Esophagus squamous epithelium (tissue), 5 donors: ENCODE measurements at places on chromosomes 7 and 10.

GRCh38 chr10:77305650-77306632 is 331.7 kb downstream of the KCNMA1 start:
- no peak for DNase-seq

- DNase-seq: no peak
Observed at GRCh38 chr10:33112831-33113455, 154.9 kb upstream of the ITGB1 start.

- DNase-seq: no peak
Observed at GRCh38 chr7:48296966-48297365, 125.7 kb downstream of the ABCA13 start.

DNA sequence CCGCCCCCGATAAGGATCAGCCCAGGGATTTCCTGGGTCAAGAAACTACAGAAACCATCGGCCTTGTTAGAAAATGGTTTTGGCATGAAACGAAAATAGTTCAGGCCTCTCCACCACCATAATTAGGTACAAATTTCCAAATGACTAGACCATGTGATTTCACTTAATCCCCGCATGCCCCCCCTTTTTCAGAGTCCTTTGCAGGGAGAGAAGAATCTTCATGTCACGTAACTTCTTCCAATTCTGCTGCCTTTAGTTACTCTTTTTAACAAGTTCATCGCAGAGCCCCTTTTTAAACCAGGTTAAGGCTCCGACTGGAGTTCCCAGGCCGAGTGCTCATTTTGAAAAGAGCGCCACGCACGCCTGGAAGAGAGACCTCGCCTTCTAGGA is 3.4 kb downstream of the PDGFA start:
- no peak for DNase-seq

DNA sequence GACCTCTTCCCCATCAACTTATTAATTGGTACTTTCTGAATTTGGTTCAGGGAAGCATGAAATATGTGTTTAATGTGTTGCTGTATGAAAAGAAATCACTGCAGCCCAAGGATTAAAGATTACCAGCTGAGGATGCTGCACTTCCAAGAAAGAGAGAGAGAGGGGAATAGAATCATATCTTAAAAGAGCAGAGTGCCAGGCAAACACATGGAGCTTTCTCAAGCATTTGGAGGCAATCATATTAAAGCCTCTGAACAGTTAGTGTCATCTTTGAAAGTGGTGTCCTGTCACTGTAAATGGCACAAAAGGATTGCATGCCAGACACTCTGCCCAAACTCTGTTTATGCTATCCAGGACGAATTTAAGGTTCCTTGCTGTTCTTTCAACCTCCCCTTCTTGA is 386.7 kb downstream of the SORCS1 start:
- DNase-seq: no peak

DNA sequence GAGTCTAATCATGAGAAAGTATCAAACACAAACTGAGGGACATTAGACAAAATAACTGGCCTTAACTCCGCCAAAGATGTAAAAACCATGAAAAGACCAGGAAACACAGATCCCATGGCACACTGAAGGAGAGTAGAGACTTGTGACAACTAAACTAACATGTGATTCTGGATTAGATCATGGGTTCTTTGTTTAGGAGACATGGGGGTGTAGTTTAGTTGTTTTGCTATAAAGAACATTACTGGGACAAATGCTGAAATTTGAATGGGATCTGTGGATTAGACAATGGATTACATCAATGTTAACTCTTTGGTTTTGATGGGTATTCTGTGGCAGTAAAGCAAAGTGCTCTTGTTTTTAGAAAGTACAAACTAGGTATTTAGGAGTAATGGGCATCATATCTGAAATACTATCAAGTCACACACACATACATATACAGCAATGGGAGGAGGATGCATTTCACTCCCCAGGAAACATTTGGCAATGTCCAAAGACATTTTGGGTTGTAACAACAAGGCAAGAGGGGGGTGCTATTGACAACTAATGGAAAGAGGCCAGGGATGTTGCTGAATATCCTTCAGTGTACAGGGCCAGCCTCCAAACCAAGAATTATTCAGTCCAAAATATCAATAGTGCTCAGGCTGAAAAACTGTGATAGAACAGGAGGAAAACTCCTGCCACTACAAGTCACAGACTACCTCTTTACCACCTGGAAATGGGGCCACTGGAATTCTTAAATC is 32.4 kb downstream of the WAPL start:
- DNase-seq: no peak

- no peak for DNase-seq
Observed at GRCh38 chr7:157682946-157683746, 346.3 kb downstream of the DNAJB6 start.

GRCh38 chr10:68239596-68240150 is 7.8 kb upstream of the ATOH7 start:
- no peak for DNase-seq

- DNase-seq: no peak
Observed at GRCh38 chr7:17325364-17325763, 26.9 kb downstream of the AHR start.

- no peak for DNase-seq
Observed at GRCh38 chr10:30092151-30092790, 32.9 kb upstream of the JCAD start.

- DNase-seq: no peak
Observed at GRCh38 chr7:77690289-77690688, 6.0 kb upstream of the RSBN1L start.

GRCh38 chr7:128697302-128697905 is 25.3 kb downstream of the GARIN1A start:
- peak; percentile 17 for DNase-seq

GRCh38 chr10:95792211-95792780 is 36.3 kb downstream of the ENTPD1 start:
- no peak for DNase-seq

- no peak for DNase-seq
Observed at GRCh38 chr10:16509996-16510395, 11.7 kb downstream of the C1QL3 start.

DNA sequence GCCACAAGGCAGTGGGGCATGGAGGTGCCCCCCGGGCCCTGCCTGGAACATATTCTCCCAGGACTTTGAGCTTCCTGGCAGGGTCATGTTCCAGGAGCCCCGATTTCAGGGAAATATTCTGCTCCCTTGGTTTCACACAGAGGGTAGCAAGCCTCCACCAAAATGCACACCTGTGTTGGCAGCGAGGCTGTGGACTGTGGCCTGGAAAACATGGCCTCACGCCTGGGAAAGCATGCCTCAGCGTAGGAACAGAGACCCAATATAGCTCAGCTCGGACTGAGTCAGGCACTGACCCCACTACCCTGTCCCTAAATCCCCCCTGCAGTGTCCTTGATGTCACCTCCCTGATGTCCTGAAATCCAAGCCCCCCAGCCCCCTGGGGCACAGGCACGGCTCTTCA is 92.0 kb downstream of the KCNMA1 start:
- DNase-seq: no peak

DNA sequence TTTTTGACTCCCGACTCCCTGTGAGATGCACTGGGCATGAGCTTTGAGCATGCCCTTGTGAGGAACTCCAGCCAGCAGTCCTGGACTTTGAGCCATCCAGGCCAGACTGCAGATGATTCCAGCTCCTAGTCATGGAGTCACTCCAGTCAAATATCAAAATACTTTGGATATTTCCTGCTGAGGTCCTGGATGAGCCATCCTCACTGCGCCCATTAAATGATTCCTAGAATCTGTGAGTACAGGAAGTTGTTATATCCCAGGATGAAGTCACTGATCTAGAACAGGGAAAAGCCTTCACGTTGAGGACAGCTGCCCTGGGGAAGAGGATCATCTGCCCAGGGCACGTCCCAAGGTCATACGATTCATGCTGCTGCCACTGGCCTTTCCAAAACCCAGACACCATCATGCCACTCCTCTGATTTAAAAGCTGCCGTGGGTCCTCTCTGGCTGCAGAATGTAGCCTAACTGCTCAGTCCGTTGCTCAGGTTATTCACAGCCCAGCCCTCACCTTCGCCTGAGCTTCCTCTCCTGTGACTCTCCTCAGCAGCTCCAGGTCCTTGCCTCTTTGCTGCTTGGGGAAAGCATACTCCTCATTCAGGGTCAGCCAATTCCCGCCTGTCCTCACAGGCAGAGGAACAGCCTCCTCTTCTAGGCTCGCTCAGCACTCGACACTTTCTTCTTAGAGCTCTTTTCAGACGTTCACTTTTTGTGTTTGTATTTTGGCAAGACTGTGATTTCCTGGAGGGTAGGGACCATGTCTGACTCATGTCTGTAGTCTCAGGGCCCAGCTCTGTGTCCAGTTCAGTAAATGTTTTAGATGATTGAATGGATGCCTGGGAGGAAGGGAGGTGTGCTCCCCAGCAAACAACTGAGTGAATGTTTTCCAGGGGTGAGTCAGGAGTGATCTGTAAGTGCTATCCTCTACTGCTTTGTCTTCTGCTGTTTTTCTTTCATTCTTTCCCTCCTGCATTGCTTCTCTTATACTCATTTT is 157.8 kb downstream of the SNX10 start:
- DNase-seq: no peak

DNA sequence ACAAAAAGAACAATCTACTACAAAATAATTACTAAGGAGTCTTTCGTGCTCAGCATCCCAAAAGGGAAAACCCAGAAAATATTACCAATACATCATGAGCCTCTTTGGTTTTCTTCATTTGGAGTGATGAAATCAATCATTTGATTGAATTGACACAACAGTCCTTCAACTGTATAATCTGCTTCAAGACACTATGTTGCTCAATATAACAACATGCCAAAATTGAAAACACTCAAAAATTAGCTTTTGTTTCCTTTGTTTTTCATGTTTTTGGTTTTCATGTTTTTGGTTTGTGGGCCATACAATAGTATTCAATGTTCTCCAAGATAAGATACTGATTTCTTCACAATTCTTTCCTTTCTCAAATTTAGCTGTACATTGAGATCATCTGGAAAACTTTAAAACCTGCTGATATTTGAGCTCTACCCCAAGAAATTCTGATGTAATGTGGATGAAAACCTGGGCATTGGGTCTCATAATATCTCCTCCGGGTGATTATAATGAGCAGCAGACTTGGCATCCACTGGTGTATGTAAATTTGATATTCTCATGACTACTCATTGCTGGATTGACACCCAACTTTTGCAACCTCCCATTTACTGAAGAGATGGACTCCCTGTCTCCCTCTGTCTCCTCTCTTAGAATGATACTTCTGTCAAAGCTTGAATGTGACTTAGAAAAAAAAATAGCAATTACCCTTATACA is 4.6 kb downstream of the SOSTDC1 start:
- no peak for DNase-seq

GRCh38 chr7:35521941-35522340 is 173.0 kb downstream of the HERPUD2 start:
- DNase-seq: no peak

DNA sequence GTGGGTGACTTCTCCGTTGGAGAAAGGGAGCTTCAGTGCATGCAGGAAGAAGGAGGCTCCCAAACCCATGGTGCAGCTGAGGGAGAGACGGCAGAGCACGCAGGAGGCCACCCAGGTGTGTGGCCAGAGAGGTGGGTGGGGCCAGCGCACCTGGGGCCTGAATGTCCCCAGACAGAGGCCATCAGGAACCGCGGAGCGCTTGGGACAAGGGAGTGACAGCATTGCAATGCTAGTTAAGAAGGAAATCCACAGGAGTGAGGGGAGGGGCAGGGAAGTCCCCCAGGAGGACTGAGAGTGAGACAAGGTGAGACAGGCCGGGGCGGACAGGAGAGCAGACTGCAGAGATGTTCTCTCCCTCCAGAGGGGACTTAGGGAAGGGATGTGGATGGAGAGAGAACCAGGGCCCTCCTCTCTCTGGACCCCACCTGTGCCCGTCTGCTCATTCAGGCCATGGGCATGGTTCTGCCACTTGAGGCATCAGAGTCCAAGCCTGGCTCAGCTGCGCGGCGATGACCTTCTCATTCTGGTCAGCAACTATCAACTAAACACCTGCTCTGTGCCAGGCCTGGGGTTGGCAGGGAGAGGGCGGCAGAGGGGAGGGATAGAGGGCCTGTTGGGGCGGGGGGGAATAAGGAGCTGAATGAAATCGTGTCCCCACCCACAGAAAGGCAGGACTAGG is 69.4 kb upstream of the COL13A1 start:
- DNase-seq: no peak

- DNase-seq: no peak
Observed at GRCh38 chr10:62501547-62501946, 127.4 kb downstream of the ZNF365 start.

GRCh38 chr7:110003827-110004226 is 1087.1 kb upstream of the LRRN3 start:
- DNase-seq: no peak

GRCh38 chr7:158991824-158992621 is 135.7 kb downstream of the DYNC2I1 start:
- DNase-seq: no peak

DNA sequence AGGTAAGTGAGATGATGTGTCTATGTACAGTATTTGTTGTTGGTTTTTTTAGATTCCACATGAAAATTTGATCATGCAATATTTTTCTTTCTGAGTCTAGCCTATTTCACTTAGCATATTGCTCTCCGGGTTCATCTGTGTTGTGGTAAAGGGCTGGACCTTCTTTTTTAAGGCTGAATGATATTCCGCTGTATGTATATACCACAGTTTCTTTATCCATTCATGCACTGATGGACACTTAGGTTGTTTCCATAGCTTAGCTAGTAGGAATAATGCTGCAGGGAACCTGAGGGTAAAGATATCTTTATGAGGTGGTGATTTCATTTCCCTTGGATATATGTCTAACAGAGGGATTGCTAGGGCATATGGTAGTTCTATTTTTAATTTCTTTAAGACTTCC is 80.8 kb downstream of the FAM107B start:
- no peak for DNase-seq

- no peak for DNase-seq
Observed at GRCh38 chr10:44921506-44921905, 10.4 kb downstream of the TMEM72 start.

DNA sequence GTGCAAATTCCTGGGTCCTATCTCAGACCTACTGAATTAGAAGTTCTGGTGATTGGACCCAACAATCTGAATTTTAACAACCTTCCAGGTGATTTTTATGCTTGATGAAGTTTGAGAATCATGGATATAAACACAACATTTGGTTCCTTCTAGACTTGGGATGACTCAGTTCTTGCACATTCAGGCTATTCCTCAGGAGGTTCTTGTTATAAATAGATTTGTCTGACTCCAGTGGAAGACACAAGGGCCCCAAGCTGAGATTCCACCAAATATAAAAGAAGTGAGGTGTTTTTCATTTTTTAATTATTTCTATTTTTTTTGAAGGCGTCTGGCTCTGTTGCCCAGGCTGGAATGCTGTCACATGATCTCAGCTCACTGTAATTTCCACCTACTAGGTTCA is 9.4 kb upstream of the TAS2R16 start:
- DNase-seq: no peak
